Upper lobe of left lung (tissue), 6 donors: ENCODE measurements at places on chromosomes 11 and 22. TPM values are rescaled to one million over a fixed set of nuclear protein-coding genes. Genes with fewer than 3 reads are reported as not detected.

Gene PAX6
- total RNA-seq, result not detected

Gene LGR4
- 5.0 TPM for total RNA-seq

Gene APOA5
- total RNA-seq, result 0.57 TPM

Gene PTGDR2
- not detected for total RNA-seq

Gene NPAS4
- total RNA-seq, result not detected

Gene DEUP1
- total RNA-seq, result not detected

Gene PHF21B
- not detected for total RNA-seq

- H3K36me3 ChIP-seq, result no peaks in the 10 kb centered on the region
- peak overlapping the region; percentile 7 for H3K4me3 ChIP-seq
- H3K27ac ChIP-seq, result no peak overlapping the region
- H3K27me3 ChIP-seq, result no peaks in the 10 kb centered on the region
These were observed 5.3 kb upstream of the INS start for GRCh38 chr11:2166091-2166851.

DNA sequence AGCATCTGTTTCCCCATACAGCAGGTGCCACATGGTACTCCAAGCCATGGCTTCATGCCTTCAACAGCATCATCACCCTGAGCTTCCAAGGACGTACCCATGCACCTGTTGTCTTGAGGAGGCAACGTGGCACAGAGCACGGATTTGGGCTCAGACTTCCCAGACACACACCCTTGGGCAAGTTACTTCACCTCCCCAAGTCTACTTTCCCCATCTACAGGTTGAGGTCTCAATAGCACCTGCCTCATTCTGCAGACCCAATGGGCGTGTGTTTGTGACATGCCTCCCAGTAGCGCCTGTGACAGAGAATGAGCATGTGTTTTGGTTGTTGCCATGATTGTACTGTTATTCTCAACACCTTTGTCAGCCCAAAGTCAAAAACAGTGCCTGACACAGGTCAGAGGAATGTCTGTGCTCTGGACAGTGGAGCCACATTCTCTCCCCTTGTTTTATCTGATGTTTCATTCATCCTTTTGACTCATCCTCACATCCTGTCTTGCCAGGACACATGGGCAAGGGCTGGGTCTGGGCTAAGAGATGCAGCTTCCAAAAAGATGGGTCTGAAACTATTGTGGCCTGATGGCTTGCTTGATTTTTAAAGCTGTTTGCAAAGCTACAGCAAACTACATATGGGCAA is 53.4 kb upstream of the CCND1 start:
- no peak for DNase-seq
- no peak overlapping the region for H3K4me3 ChIP-seq
- no peaks in the 10 kb centered on the region for H3K4me1 ChIP-seq
- no peak overlapping the region for H3K27ac ChIP-seq
- no peaks in the 10 kb centered on the region for H3K27me3 ChIP-seq

- H3K27ac ChIP-seq, result no peak overlapping the region
- no peak for DNase-seq
- H3K4me1 ChIP-seq, result peaks cover 3% of the 10 kb centered on the region
- no peaks in the 10 kb centered on the region for H3K36me3 ChIP-seq
- no peaks in the 10 kb centered on the region for H3K27me3 ChIP-seq
- H3K4me3 ChIP-seq, result no peak overlapping the region
These were observed 155.7 kb downstream of the BBOX1 start for GRCh38 chr11:27196203-27196897.

GRCh38 chr11:8011371-8011770 is 24.2 kb downstream of the EIF3F start:
- H3K27ac ChIP-seq, result no peak overlapping the region
- H3K4me1 ChIP-seq, result no peaks in the 10 kb centered on the region

GRCh38 chr11:132448334-132448995 is 1078.0 kb downstream of the NTM start:
- H3K27me3 ChIP-seq, result no peaks in the 10 kb centered on the region
- no peak for DNase-seq

DNA sequence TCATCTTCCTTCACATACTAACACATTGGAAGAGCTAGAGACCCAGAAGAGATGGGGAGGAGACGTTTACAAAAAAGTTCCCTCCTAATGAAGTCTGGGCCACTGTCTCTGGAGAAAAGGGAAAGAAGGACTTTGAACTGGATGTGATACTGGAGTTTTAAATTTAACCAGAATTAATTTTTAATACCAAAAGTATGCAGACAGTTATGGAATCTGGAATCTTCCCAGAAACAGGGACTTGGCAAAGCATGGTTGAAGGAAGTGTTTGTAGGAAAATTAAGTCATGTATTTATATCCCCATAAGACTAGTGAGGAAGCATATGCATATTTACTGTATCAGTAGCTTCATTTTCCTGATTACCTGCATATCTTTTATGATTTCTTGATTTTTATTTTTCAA is 215.5 kb downstream of the TTC28 start:
- no peak for DNase-seq
- H3K27me3 ChIP-seq, result no peaks in the 10 kb centered on the region
- no peak overlapping the region for H3K4me3 ChIP-seq
- H3K36me3 ChIP-seq, result no peaks in the 10 kb centered on the region
- H3K27ac ChIP-seq, result no peak overlapping the region

DNA sequence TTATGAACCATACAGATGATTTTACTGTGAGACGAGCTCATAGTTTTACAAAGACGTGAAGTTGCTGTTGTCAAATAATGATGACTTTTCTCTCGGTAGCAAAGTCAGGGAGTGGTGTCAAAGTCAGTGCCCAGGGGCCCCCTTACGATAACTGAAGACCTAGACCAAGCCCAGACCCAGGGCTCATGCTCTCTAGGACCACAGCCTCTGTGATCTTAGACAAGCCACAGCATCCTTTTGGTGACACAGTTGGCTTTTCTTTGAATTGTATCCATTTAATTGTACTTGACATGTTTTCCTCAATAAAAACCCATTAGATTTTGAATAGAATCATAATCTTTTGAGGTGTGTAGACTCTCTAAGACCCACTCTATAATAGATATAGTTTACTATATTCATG is 17.9 kb upstream of the POGLUT3 start:
- no peaks in the 10 kb centered on the region for H3K27me3 ChIP-seq
- H3K4me1 ChIP-seq, result no peaks in the 10 kb centered on the region
- H3K4me3 ChIP-seq, result no peak overlapping the region
- H3K36me3 ChIP-seq, result peaks cover 6% of the 10 kb centered on the region

DNA sequence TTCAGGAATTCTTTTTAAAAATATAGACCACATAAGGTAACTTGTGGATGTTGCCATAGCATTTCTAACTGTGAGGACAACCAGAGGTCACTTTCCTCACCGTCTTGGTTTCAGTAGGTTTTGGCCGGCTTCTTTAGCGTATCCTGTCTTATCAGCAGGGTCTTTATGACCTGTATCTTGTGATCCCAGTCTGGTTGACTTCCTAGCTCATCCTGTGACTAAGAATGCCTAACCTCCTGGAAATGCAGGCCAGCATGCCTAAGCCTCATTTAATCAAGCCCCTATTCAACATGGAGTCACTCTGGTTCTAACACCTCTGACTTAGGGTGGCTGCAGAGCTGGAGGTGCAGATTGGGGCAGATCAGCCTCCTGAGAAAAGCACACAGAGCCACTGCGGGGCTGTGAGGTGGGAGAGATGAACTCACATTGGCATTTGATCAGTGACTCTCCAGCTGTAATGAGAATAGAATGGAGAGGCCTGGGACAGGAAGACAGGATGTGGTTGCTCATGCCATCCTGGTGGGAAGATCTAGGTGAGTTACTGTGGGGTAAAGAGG is 41.1 kb upstream of the TOP3B start:
- H3K4me1 ChIP-seq, result no peaks in the 10 kb centered on the region
- no peaks in the 10 kb centered on the region for H3K27me3 ChIP-seq
- H3K4me3 ChIP-seq, result no peak overlapping the region
- H3K36me3 ChIP-seq, result no peaks in the 10 kb centered on the region
- no peak for DNase-seq

DNA sequence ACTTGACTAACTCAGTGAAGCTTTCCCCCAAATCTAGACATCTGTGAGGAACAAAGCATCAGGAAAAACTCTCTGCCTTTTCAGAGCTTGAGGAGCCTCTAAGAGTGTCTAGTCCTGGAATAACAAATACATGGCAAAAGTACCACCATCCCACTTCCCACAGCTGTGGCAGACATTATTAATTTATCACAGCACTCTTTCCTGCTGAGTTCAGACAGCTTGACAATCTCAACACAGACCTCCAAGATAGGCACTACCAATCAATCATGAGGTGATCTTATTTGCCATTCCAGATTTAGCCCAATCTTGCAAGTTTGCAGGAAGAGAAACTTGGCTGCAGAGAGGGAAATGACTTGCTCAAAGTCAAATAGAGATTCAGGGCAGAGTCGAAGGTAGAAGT is 202.8 kb downstream of the MN1 start:
- H3K27me3 ChIP-seq, result no peaks in the 10 kb centered on the region
- no peaks in the 10 kb centered on the region for H3K4me1 ChIP-seq
- H3K36me3 ChIP-seq, result no peaks in the 10 kb centered on the region
- H3K27ac ChIP-seq, result no peak overlapping the region
- DNase-seq, result no peak

GRCh38 chr11:47366020-47366490 is 12.3 kb downstream of the SPI1 start:
- no peaks in the 10 kb centered on the region for H3K27me3 ChIP-seq
- H3K4me3 ChIP-seq, result no peak overlapping the region
- no peak for DNase-seq
- H3K4me1 ChIP-seq, result no peaks in the 10 kb centered on the region
- H3K27ac ChIP-seq, result no peak overlapping the region

DNA sequence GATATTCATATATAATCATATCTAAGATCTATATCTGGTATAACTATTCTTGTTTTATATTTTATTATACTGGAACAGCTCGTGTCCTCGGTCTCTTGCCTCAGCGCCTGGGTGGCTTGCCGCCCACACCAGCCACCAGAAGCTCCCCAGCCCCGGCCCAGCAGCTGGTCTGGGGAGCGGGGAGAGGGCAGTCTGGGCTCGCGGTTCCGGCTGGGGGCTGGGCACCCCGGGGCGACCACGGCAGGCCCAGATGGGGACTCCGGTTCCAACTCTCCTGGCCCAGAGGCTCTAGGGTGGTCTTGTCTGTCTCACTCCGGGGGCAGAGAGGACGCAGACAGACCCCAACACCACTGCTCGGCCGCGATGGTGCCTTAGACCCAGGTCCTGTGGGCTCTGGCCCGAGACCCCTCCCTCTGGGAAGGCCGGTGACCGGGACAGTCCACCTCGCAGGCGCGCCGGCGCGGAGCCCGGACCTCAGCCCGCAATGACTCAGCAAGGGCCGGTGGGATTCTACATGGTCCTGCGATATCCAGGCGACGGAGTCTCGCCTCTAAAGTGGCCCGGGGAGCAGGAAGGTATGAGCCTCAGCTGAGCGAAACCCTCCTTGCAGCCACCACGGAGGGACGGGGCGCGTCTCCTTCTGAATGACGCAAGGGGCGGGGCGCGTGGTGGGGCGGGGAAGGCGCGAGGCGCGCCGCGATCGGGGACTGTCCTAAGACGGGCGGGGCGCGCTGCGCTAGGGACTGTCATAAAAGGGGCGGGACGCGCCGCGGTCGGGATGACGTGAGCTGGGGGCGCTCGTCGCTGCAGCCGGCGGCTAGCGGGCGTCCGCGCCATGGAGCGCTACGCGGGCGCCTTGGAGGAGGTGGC is at the start of gene DGCR6:
DGCR6 (plus strand) TSS at position 781 of the 870 bp plus-strand sequence; CDS start at position 836, 55 bp downstream.
- H3K27ac ChIP-seq, result no peak within 1 kb of the TSS
- no peaks in the 10 kb centered on the region for H3K36me3 ChIP-seq
- H3K4me1 ChIP-seq, result no peaks in the 10 kb centered on the region
- DNase-seq, result peak; percentile 20

DNA sequence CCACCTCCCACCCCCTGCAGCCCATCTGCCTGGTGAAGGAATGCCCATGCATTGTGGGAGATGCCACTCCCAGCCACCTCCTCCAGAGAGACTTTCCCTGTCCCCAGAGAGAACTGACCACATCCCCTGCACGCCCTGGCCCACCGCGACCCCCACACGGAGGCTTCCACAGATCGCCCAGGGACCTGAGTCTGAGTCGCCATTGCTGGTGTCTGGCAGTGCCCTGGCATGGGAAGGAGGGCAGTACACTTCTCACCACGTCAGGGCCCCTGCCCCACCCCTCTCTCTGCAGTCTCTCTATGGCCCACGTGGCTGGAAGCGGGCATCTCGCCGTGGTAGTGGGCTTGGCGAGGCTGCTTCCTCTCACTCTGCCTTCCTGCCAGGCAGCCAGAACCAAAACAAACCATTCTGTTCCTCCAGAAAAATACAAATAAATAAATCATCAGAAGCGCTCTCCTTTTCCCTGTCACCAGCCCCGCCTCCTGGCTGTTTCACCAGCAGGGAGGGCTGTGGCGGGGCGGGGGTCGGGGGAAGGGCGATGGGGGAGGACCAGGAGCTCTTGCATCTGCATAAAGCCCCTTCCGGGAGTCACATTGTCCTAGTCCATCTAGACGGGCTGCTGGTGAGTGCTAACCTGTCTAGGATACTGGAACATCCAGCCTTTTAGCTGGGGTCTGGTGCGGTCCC is 20.9 kb downstream of the SHISAL1 start:
- H3K27ac ChIP-seq, result no peak overlapping the region
- no peak for DNase-seq
- H3K27me3 ChIP-seq, result no peaks in the 10 kb centered on the region
- no peaks in the 10 kb centered on the region for H3K4me1 ChIP-seq

GRCh38 chr11:76810151-76810853 is 27.1 kb downstream of the TSKU start:
- H3K27ac ChIP-seq, result no peak overlapping the region
- no peaks in the 10 kb centered on the region for H3K36me3 ChIP-seq
- no peaks in the 10 kb centered on the region for H3K27me3 ChIP-seq
- H3K4me1 ChIP-seq, result peaks cover 15% of the 10 kb centered on the region

GRCh38 chr11:46315033-46315738 is 32.1 kb upstream of the DGKZ start:
- H3K4me1 ChIP-seq, result peaks cover 31% of the 10 kb centered on the region
- DNase-seq, result no peak
- H3K36me3 ChIP-seq, result peaks cover 8% of the 10 kb centered on the region
- H3K4me3 ChIP-seq, result no peak overlapping the region
- no peak overlapping the region for H3K27ac ChIP-seq

DNA sequence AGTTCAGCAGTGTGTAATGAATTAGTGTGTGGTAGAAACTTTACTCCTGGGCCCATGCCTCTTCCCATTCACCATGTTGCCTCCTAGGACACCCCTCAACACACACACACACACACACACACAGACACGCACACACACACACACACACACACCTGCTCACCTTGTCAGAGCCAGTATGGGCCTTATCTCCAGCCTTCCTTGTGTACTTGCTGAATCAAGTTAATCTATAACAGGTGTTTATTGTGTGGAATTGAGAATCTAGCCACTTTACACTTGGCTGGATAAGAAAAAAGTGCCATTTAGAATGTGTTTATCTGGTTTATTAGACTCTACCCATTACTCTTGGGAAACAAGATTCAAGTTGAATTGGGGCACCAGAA is 14.5 kb upstream of the ZDHHC13 start:
- no peaks in the 10 kb centered on the region for H3K27me3 ChIP-seq
- H3K36me3 ChIP-seq, result no peaks in the 10 kb centered on the region
- no peak overlapping the region for H3K27ac ChIP-seq
- H3K4me3 ChIP-seq, result no peak overlapping the region
